ENCODE measurements at places on chromosomes 4 and X. TPM values are rescaled to one million over a fixed set of nuclear protein-coding genes. Genes with fewer than 3 reads are reported as not detected.

Gene DCAF12L2
- total RNA-seq: under 0.01 TPM

Gene IL2
- not detected for total RNA-seq

Gene MTTP
- total RNA-seq: under 0.01 TPM

Gene COMMD8
- 26.0 TPM for total RNA-seq

Gene HSFX4
- total RNA-seq: not detected

Gene TREX2
- total RNA-seq: 1.3 TPM

Gene CLDN22
- not detected for total RNA-seq

Gene PRMT9
- 10.1 TPM for total RNA-seq

Gene CFI
- total RNA-seq: 1.8 TPM

Gene MAGEA2
- total RNA-seq: not detected

Gene SPIN4
- 2.1 TPM for total RNA-seq

Gene ACSL4
- total RNA-seq: 116 TPM

Gene RHOXF1
- total RNA-seq: not detected

Gene PPEF1
- total RNA-seq: 0.09 TPM

Gene GPC4
- under 0.01 TPM for total RNA-seq

Gene NWD2
- under 0.01 TPM for total RNA-seq

Gene GYPE
- total RNA-seq: 1.3 TPM

Gene ATP1B4
- total RNA-seq: not detected

Gene GLRA3
- total RNA-seq: not detected

Gene PPP2R2C
- 0.34 TPM for total RNA-seq

Gene SLC4A4
- 8.5 TPM for total RNA-seq

Gene ZNF718
- total RNA-seq: 3.4 TPM

Gene TEC
- 0.79 TPM for total RNA-seq

Gene TMEM150C
- total RNA-seq: under 0.01 TPM

Gene TCEAL9
- total RNA-seq: 148 TPM

Gene VEGFC
- total RNA-seq: 13.4 TPM

Gene UCP1
- not detected for total RNA-seq

Gene RBMX2
- 42.6 TPM for total RNA-seq

Gene TASL
- total RNA-seq: not detected

Gene DCTD
- total RNA-seq: 93.8 TPM

Gene ADH1B
- 104 TPM for total RNA-seq

Gene DCAF4L1
- total RNA-seq: not detected

Gene PDZD4
- under 0.01 TPM for total RNA-seq

Gene RPL39
- total RNA-seq: 2,148 TPM

Gene IL3RA
- total RNA-seq: not detected

Gene CCNB3
- total RNA-seq: 0.63 TPM

Gene UGDH
- 243 TPM for total RNA-seq

Gene MGARP
- total RNA-seq: 4.0 TPM

Gene PRKX
- 6.5 TPM for total RNA-seq

Gene HPGDS
- not detected for total RNA-seq

Gene SUPT20HL2
- total RNA-seq: not detected

Gene LNX1
- total RNA-seq: 0.77 TPM

Gene DCAF8L2
- not detected for total RNA-seq

Gene RASSF6
- total RNA-seq: not detected

Gene GPR119
- total RNA-seq: not detected
